ENCODE measurements at places on chromosomes 5 and 9. TPM values are rescaled to one million over a fixed set of nuclear protein-coding genes. Genes with fewer than 3 reads are reported as not detected.

GRCh38 chr9:2192356-2192979 is 177.3 kb downstream of the SMARCA2 start:
- no peak overlapping the region for H3K27ac ChIP-seq
- no peak for DNase-seq
- no peaks in the 10 kb centered on the region for H3K27me3 ChIP-seq
- no peak overlapping the region for H3K4me3 ChIP-seq
- H3K4me1 ChIP-seq = peaks cover 16% of the 10 kb centered on the region

DNA sequence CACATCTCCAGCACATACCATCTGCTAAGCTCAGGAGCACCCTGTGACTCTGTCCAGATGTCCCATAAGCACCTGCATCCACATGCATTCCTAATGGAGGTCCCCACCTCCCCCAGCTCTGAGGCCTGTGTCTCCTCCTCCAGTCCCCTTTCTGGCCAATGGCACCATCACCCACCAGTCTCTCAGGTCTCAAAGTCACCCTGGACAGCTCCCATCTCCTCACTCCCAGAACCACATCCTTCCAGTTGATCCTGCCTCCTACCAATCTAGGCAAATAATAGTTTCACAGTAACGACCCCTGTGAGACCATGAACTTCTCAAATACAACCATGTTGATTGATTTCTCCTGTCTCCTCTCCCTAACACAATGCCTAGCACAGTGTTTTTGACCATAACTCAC is 40.1 kb downstream of the GGTA1 start:
- no peak for DNase-seq
- no peaks in the 10 kb centered on the region for H3K36me3 ChIP-seq
- no peak overlapping the region for H3K4me3 ChIP-seq
- no peaks in the 10 kb centered on the region for H3K4me1 ChIP-seq

Gene C9orf152
- not detected for total RNA-seq

- no peak for DNase-seq
- peaks cover 19% of the 10 kb centered on the region for H3K4me1 ChIP-seq
- H3K27me3 ChIP-seq = no peaks in the 10 kb centered on the region
- no peak overlapping the region for H3K27ac ChIP-seq
- H3K4me3 ChIP-seq = no peak overlapping the region
- H3K36me3 ChIP-seq = no peaks in the 10 kb centered on the region
Measured at GRCh38 chr5:96247708-96248107, 185.3 kb downstream of the PCSK1 start.

GRCh38 chr9:90249094-90249493 is 393.5 kb downstream of the DIRAS2 start:
- no peak overlapping the region for H3K27ac ChIP-seq
- H3K4me1 ChIP-seq = no peaks in the 10 kb centered on the region
- H3K27me3 ChIP-seq = no peaks in the 10 kb centered on the region
- no peak for DNase-seq
- H3K4me3 ChIP-seq = no peak overlapping the region
- H3K36me3 ChIP-seq = no peaks in the 10 kb centered on the region

- no peak overlapping the region for H3K27ac ChIP-seq
- no peaks in the 10 kb centered on the region for H3K36me3 ChIP-seq
- no peaks in the 10 kb centered on the region for H3K27me3 ChIP-seq
- H3K4me1 ChIP-seq = peaks cover 22% of the 10 kb centered on the region
- no peak overlapping the region for H3K4me3 ChIP-seq
- no peak for DNase-seq
Measured at GRCh38 chr5:2176581-2176980, 293.9 kb upstream of the IRX4 start.

GRCh38 chr9:134531220-134531970 is 110.2 kb upstream of the COL5A1 start:
- DNase-seq = no peak
- H3K36me3 ChIP-seq = peaks cover 3% of the 10 kb centered on the region
- H3K4me3 ChIP-seq = no peak overlapping the region
- no peaks in the 10 kb centered on the region for H3K27me3 ChIP-seq

DNA sequence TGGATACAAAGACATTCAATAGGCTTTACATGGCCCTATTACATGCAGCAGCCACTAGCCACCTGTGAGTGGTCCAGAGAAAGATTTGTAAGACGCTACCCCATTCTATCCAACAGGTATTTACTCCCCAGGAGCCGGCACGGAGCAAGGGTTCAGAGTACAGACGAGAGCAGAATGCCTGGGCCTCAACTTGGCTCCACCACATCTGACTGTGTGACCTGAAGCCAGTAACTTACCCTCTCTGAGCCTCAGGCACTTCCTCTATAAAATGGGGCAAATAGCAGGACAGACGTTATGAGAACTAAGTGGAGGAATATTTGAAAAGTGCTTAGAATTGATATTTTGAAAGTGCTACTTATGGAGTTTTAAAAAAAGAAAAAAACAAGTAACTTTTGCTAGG is 100.0 kb downstream of the TLE1 start:
- peaks cover 25% of the 10 kb centered on the region for H3K4me1 ChIP-seq
- no peak overlapping the region for H3K4me3 ChIP-seq
- H3K36me3 ChIP-seq = peaks cover 27% of the 10 kb centered on the region

DNA sequence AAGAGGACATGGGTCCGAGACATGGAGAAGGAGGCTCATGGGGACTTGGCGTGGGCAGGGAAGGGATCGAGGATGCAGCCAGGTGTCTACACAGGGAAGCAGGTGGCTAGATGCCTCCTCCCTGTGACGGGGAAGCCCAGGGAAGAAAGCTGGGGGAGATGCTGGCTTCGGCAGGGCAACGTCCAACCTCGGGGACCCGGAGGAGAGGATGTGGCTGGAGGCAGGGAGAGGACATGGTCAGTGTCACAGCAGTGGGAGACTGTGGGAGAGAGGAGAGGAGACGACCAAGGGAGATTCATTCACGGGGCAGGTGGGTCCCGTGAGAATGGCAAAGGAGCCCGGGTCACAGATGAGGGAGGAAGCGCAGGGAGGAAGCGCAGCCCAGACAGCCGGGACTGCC is 73.2 kb upstream of the PHYKPL start:
- no peak for DNase-seq
- peaks cover 13% of the 10 kb centered on the region for H3K36me3 ChIP-seq
- peaks cover 43% of the 10 kb centered on the region for H3K4me1 ChIP-seq

DNA sequence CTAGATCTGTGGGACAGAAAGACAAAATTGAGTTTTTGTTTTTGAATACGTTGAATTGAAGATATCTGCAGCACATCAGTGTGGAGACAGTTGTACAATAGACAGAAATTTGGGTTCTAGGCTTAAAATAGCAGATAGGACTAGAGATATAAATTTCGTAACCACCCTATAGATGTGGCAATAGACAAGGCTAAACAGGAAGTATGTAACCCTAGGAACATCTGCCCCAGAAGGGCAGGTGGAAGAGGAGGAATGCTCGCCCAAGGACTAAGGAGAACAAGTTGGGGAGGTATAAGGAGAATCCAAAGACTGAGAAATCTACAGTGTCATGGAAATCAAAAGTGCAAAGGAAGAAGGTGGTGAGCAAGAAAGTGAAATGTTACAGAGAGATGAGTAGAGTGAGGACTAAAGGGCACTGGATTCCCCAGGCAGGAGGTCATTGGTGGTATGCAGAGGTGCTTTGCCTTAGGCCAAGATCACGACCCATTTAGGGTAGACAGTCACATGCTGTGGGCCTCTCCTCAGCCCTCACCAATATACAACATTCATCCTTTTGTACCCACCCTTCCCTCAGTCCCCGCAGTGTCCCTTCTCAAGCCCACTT is 109.1 kb upstream of the ELL2 start:
- peaks cover 13% of the 10 kb centered on the region for H3K4me1 ChIP-seq
- DNase-seq = no peak
- H3K27ac ChIP-seq = no peak overlapping the region
- H3K4me3 ChIP-seq = no peak overlapping the region
- H3K36me3 ChIP-seq = no peaks in the 10 kb centered on the region

Gene MED10
- total RNA-seq = 29.0 TPM

Data from neural crest cell (in vitro differentiated cells).